Lower lobe of right lung (tissue), 2 donors: ENCODE measurements at places on chromosomes 12 and 14.

- DNase-seq, result peak; percentile 86
Observed at GRCh38 chr12:630656-631632, 32.3 kb downstream of the NINJ2 start.

DNA sequence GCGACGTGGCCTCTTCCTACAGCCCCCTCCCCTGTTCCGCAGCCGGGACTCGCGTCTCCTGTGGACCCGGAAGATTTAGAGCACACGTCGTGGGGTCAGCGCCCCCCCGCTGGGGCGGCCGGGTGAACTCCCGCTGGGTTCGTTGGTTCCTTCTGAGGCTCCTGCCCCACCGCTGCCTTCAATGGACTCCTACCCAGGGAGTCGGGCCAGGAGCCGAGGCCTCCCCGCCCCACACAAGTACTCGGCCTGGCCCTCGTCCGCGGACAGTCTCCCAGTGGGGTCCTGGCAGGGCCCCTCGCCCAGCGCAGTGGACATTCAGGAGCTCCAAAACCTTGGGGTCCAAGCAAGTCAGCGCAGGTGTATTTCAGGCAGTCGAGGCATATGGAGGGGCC is 1.2 kb downstream of the MMP17 start:
- DNase-seq, result no peak

GRCh38 chr14:32205984-32206383 is 2.9 kb upstream of the RNU6-8 start:
- DNase-seq, result no peak

DNA sequence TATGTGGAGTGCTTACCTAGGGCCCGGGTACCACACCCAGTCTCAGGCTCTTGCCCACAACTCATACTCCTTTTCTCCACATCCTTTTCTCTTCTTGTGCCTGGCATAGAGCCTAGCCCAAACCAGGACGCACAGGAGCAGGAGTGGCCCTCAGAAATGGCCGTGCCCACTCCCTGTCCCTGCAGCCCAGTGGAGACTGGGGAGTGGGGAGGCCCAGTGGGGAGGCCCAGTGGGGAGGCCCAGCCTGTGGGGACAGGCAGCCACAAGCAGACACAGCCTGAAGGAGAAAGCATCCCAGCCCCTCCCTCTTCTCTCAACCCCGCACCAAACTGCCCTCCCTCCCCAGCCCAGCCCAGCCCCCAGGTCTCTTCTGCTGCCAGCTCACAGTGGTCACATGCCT is 196.8 kb downstream of the KIF26A start:
- DNase-seq, result no peak

DNA sequence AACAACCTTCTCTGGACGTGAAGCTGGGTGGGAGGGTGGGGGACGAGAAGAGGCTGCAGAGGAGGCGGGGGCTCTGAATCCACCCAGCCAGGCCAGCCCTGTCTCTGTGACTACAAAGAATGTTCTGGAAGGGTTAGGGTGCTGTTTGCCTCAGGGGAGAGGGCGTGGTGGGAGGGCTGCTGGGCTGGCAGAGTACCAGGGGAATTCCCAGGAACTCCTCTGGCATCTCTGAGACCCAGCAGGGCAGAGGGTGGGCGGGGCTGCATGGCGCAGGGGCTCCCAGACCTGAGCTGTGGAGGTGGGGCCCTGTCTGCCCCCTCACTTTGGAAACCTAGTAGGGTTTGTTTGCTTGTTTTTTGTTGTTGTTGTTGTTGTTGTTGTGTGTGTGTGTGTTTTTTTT is 45.5 kb upstream of the FZD10 start:
- no peak for DNase-seq

DNA sequence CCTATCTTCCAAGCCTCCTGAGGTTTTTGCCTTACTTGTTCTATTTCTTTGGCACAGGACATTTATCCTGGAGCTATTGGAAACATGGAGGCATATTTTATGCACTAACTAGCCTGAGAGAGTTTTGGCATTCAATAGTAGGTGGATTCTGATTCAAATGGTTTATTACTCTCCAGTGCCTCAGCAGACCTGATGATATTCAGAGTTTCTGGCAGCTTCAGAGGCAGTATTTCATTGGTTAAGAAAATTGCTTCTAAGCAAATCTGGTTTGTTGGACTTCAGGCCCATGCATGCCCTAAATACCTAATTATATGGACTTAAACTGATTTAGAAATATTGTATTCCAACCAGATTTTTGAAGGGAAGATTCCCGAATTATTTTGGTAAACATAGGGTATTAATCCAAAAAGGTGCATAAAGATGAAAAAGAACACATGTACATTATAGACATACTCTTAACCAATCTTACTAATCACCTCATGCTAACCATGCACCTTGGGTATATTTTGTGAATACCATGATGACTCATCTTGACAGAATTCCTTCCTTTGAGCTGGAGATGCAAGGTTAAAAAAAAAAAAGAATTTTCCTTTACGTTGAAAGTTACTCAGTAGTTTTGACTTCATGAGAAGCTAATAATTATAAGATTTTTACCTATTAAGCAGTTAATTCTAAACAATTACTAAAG is 44.3 kb upstream of the KTN1 start:
- no peak for DNase-seq

DNA sequence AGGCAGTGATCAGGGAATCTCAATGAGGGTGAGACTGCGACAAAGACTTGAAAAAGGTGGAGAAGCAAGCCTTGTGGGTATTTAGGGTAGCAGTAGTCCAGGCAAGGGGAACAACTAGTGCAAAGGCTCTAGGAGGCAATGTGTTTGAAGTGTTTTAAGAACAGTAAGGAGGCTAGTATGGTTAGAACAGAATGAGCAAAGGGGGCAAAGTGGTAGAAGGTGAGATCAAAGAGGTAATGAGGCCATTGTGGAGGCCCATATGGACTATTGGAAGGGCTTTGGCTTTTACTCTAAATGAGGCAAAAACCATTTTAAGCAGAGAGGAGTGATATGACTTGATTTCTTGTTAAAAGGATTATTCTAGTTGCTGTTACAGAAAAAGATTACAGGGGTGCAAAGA is 16.8 kb downstream of the HIF1A start:
- no peak for DNase-seq

GRCh38 chr12:991350-992333 is 619 bp downstream of the ERC1 start:
- DNase-seq, result no peak

DNA sequence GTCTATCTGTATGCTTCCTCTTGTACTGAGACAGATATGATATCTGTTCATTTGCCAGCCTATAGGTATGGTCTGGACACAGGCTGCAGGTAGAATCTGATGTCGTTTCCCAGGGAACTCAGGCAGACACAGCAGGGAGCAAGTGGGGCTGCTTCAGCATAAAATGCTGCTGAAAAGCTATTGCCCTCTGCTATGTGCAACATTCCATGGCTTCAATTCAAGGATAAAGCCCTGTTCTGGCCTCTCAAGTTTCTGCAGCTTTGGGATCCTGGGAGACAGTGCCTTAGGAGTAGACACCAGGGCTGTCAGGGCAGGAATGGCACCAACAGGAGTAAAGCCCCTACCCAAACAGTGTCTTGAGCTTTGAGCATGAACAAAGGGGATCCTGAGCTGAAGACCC is 173.5 kb downstream of the SLC41A2 start:
- no peak for DNase-seq

- no peak for DNase-seq
Observed at GRCh38 chr12:104591257-104591885, 134.6 kb downstream of the CHST11 start.

DNA sequence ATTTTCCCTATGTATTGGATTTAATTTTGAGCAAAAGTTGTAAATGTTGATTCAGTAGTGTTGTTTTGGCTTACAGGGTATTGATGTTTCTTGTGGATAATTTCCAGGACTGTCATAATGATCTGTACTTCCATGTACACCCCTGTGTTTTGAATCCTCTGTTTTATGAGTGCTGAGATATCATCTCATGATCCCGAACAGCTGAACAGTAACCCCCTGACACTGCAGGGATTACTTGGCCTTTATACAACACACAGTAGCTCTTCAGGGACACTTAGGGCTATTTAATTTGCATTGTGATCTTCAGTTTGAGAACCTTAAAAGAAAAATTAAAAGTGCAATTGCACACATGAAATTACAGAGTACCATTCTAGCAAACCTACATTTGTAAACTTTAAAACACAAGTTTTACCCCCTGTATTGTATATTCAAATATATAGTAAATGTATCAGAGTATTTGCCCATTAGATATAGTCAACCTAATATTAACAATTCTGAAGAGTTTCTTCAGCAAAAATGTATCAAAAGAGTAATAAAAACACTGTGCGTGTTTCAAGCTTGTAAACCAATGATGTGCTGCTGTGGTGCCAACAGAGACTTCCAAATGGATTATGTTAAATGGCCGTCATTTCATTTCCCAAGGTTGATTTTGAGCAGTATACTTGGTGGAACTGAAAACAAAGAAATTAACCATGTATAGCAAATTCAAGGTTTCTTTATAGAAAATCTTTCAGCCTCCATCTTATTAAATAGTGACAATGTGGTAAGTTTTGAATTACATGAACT is 27.9 kb upstream of the MYF6 start:
- no peak for DNase-seq

GRCh38 chr12:10197879-10198278 is 14.8 kb upstream of the GABARAPL1 start:
- DNase-seq, result no peak

DNA sequence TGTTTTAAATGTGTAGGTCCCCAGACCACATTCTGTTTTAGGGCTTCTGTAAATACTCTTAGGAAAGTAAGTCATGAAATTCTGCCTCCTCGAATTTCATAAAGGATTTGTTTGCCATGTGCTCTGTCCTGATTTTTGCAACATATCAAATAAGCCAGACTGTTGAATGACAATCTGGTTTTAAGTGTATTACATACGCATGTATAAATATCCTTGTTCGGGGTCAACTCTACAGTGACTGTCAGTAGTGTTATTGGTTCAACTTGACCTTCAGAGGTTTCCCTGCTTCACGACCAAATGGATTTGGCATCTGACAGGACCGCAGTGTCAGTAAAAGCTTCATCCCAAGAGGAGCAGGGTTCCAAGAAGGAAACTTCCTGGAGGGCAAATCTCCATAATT is 52.7 kb downstream of the PPM1A start:
- DNase-seq, result no peak

DNA sequence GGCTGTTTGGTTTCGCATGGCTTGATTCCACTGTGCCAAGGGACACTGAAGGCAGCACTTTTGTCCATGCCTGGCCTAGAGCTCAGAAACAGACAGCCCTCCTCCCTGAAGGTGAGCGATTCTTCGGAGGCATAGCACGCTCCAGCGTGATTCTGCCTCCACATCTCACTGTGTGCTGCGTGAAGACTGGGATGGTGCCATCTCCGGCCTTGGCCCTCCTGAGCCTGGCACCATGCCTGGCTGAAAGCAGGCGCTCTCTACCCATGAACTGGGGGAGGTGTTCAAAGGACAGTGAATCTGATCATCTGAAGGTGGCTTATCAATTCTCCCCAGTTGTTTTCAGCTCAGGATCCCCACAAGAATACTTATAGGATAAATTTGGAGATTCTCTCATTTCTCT is 187.4 kb downstream of the TTC7B start:
- DNase-seq, result no peak

DNA sequence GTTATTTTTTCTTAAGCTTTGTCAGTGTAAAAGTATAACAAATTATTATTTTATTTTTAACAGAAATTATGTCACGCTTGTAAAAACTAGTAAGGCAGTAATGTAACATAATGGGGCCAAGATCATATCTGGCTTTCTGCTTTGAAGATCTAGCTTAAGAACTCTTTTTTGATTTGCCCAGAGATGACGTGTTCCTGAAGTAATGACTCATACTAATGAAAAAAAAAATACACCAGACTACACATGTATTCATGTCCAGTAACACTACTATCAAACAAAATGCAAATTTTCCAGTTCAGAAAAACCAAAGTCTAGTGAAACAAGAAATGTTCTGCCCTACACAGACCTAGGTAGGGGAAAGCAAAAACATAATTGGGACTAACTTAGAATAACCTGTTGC is 432.2 kb upstream of the ATXN7L3B start:
- DNase-seq, result no peak

DNA sequence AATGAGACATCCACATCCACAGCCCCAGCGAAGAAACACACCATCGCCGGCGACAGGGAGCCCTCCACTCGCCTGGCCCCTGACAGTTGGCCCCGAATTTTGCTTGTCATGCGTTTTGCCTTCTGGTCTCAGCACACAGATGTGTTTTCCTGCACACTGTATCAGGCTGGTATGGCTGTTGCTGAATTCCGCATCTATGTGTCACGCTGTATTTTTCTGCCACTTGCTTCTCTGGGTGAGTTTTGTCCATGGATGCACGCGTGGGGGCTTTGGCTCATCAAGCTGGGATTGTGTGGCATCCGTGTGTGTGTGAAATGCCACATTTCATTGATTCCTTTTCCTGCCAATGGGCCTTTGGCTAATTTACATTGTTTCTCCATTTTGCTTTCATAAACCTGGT is 26.5 kb downstream of the ARL6IP4 start:
- DNase-seq, result no peak

DNA sequence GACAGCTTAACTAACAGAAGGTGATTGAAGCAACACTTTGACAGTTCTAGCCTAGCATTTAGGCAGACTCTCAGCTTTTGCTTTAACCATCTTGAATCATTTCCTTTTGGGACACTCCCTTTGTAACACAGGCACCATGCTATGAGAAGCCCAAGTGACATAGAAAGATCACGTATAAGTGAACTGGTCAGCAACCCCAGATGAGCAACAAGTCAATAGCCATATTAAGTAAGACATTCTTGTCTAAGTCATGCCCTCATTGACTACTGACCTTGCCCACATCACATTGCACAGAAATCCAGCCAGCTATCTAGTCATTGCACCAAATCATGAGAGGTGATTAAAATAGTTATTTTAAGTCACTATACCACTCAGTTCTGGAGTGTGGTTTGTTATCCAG is 476.8 kb downstream of the TRHDE start:
- no peak for DNase-seq

- no peak for DNase-seq
Observed at GRCh38 chr12:51653431-51653830, 62.4 kb downstream of the SCN8A start.

DNA sequence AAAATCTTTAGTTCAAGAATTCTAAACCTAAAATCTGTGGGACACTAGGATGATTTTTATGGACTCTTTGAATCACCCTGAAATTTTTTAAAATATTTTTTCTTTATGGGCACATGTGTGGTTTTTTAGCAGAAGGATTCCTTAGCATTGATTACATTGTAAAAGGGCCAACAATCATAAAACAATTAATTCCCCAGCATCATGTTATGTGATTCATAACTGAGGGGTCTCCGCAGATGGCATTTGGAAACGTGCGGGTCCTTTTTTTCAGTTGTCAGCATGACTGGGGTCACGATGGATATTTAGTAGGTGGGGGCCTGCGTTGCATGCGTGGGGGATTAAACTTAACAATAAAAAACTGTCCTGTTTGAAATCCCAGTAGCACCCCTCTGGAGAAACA is 52.5 kb downstream of the NTF3 start:
- no peak for DNase-seq

DNA sequence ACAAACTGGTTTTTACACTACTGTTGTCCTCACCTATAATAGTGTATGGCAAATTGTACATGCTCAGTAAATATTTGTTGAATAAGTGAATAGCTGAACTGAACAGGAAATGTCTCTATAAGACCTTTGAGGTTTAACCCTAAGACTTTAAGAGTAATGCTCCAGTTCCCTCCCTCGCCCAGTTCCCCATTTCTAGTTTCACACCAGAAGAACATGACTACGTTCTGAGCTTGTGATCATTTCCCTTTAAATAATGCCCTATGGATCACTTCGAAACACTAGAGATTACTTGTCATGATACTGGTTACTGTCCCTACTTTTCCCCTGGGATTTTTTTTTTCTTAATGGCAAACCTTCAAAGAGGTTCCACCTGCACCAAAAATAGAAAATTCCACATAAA is 69.3 kb downstream of the PRKD1 start:
- DNase-seq, result no peak

- no peak for DNase-seq
Observed at GRCh38 chr14:71508901-71509300, 423.3 kb upstream of the RGS6 start.
